ENCODE measurements at places on chromosomes 2 and 18.

DNA sequence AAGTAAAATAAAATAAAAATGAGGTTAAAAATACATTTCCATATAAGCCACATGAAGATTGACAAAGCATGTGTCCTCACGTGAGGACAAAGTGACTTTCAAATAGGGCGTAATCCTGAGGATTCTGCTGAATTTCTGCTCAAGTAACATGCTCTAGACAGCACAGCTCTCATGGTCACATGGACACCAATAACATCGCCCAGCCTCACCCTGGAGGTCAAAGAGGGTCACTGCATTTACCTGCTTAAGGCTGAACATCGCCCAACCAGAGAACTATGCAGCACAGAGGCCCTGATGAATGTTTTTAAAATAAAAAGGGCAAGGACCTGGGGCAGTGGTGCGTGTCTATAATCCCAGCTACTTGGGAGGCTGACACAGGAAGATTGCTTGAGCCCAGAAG lies 30.2 kb downstream of the TGFBRAP1 start:
- DNase-seq, result peak; percentile 10

DNA sequence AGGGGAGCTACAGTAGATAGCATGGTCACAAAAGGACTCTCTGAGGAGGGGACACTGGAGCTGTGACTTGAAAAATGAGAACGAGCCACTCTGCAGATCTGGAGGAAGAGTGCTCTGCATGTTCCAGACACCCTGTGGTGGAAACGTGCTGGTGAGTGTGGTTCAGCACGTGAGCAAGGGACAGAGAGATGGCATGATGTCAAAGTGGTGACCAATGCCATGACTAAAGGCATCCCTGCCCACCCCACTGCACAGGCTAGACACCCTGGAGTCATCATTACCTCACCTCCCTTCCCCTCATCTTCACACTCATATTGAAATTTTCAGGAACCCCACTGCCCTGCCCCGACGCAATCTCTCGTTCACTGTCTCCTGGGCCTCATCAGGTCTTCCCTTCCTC lies 56.5 kb downstream of the SLC4A5 start:
- no peak for DNase-seq

DNA sequence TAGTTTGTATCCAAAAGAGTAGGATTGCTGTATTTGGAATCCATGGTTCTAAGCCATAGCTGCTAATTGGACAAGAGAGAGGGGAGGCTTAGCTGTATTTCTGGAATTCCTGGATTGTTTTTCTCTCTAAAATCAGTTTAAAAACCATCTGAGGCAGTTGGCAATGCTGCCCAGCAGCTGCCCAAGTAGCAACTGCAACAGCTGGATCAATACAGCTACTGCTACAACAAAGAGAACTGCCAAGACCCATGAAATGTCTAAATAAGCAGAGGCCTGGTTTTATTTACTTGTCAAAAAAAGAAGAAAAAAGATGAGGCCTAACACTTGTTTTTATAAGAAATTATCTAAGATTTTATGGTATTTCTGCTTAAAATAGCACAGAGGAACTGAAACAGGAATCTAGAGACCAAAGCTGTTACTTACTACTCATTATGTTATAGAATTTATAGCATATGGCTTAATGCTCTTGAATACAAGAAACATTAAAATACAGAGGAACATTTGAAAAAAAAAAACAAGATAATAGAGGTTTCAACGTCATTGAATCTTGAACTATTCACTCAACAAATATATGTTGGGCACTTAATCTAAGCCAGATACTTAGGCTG lies 39.1 kb downstream of the TMEFF2 start:
- no peak for DNase-seq

GRCh38 chr2:44691174-44691785 lies 250.2 kb upstream of the SIX3 start:
- DNase-seq, result peak; percentile 38

- peak; percentile 96 for DNase-seq
These were observed at the start of gene DOK6 for GRCh38 chr18:69400253-69400975. TSS of gene DOK6 (plus strand) at chr18:69400888.

- peak; percentile 85 for DNase-seq
These were observed 103.4 kb downstream of the SEPTIN10 start for GRCh38 chr2:109510136-109511028.

- no peak for DNase-seq
These were observed 40.2 kb downstream of the ALK start for GRCh38 chr2:29881089-29881730.

DNA sequence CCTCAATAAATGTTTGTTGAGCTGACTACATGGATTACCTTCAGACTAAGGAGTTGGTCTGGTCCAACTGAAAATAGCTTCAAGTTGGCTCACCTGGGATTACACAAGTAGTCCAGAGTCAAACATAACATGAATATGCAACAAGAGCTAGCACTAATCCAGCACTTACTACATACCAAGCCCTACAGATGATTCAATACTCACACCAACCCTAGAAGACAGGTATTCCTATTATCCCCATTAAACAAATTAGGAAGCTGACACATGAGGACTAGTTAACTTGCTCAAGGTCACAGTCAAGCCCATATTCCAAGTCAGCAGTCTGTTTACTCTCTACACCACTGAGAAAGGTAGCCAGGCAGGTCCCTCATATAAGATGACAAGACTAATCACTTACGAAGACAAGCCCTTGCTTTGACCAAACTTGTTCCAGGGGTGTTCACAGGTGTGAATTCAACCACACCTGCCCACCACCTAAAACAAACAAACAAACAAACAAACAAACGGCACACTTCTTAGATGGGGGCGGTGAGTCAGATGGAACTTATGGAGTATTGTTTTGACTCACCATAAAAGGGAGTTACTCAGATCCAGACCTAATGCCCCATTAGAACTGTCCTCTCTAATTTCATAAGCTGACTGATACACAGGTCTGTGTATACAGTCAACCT lies 29.1 kb downstream of the TMEM131 start:
- DNase-seq, result no peak

DNA sequence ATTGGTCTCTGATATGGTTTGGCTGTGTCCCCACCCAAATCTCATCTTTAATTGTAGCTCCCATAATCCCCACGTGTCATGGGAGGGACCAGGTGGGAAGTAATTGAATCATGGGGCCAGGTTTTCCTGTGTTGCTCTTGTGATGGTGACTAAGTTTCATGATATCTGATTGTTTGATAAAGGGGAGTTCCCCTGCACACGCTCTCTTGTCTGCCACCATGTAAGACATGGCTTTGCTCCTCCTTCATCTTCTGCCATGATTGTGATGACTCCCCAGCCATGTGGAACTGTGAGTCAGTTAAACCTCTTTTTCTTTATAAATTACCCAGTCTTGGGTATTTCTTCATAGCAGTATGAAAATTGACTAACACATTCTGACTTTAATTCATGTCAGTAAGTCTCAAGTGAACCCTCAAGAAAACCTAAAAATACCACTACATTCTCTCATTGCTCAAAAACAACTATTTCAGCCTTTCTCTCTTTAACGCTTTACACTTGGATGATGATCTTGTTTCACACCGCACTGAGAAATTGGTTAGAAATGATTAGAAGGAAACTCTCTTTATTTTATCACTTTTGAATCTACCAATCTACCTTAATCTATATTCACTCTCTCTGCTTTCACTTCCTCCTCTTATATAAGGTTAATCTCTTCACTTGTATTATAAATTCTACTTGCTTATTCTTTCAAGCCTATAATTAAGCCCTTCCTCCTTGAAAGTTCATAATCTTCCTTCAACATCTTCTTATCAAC lies 110.1 kb downstream of the GALR1 start:
- no peak for DNase-seq

GRCh38 chr18:53941601-53942338 lies 282.7 kb downstream of the MBD2 start:
- no peak for DNase-seq
